ENCODE measurements at places on chromosomes 11 and 22.

DNA sequence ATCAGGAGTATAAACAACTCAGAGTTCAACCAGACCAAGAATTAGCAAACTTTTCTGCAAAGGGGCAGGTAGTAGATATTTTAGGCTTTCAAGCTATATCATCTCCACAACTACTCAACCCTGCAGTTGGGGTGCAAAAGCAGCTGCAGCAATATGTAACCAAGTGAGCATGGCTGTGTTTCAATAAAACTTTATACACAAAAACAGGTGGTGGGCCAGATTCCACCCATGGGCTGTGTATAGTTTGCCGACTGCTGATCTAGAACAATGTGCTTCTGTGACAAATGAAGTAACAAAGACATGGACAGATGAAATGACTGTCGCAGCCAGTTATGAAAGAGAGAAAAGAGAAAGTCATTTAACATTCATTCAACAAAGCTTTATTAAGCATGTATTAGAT is 77.1 kb upstream of the DRD2 start:
- DNase-seq = no peak

- no peak for DNase-seq
Measured at GRCh38 chr11:5293028-5293427, 8.7 kb downstream of the OR51B4 start.

DNA sequence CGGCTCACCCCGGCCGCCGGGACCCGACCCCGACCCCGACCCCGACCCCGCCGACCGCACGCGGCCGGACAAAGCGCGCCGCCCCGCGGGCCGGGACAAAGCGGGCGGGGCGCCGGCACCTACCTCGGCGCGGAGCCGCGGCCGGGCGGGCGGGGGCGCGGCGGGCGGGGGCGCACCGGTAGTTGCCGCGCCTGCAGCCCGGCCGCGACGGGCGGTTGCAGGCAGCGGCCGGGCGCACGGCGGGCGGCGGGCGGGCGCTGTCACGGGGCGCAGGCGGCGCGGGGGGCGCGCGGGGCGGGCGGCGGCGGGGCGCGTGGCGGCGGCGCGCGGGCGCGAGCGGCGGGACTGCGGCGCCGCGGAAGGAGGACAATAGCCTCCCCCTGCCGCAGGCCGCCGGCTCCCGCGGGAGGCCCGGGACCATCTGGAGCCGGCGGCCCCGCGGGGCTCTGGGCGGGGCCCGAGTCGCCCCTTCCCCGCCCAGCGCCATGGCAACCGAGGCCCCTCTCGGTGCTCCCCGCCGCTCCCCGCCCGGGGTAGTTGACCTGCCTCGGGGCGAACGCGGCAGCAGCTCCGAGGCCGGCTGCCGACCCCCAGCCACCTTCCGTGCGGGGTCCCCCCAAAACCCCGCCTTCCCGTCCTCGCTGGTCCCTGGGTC is 851 bp downstream of the SPTBN2 start:
- DNase-seq = peak; percentile 71

GRCh38 chr22:39723463-39723862 is 152.9 kb downstream of the CACNA1I start:
- no peak for DNase-seq

DNA sequence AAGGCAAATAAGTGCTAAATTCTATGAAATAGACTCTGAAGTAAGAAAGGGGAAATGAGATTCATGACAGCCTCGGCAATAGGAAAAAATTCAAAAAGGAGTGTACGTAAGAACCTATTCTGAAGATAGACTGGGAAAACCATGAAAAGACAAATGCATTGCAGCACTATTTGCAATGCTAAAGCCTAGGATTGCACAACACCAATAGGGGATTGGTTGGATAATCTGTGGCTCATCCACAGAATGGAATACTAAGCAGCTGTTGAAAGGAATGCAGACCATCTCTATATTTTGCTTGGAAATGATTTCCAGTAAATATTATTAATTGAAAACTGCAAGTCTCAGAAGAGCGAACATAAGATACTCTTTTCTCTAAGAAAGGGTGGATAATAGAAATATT is 91.7 kb upstream of the CLMP start:
- no peak for DNase-seq

DNA sequence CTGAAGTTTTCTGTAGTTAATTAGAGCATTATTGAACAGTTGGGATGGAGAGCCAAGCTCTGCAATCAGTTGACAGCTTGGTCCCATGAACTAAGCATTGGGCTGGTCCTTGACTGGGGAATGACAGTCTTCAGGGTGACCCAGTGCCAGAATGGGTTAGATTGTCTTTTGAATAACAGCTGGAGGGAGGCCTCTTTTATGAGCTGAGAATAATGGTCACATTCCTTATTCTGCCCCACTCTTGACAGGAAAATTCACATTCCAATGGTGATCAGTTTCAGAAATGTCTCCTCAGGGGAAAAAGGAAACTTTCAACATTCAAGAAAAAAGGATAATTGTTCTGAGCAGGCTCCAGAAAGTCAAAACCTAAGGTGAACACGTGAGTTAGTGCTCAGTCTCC is 113.9 kb downstream of the KIRREL3 start:
- DNase-seq = no peak

GRCh38 chr11:32137263-32137662 is 46.4 kb downstream of the RCN1 start:
- no peak for DNase-seq

DNA sequence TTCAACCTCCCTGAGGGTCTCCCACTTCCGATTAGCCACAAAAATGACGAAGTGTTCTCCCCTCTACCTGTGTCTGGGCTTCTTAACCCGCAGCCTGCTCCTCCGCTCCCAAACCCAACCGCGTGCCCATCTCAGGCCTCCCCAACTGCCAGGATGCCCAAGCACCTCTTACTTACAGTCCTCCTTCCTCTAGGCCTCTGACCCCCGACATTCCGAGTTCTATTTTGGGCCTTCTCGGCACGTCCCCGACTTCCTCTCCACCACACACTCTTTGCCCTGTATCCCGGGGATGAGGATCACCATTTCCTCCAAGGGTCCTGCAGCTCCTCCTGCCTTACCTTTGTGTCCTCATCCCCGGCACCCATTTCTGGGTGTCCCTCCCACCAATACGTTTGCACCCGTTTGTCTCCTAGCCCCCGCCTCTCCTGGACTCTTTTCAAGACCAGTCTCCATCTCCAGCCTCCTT is 388 bp upstream of the MUS81 start:
- DNase-seq = no peak

DNA sequence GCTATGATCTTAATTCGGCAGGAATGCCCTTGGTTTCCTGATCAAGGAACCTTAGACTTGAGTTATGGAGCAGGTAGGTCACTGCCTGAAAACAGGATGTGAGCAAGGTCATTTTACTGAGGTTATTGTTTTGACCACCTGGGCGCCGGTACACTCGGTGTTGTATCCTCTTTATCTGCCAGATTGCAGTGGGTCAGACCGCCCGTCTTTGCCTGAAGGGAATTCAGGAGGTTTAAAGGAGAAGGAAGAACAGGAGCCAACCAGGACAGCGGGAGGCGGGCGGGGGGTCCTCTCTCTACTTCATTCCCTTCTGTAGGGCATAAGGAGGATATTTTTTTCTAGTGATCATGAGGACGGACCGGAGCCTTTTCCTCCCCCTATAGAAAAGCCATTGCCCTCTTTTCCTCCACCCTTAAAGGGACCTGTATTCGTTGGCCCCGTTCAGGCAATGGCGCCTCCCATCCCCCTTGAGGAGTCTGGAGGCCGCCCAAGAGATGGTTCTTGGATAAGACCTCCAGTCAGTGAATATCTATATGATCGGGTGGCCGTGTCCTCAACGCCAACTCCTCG is 649 bp downstream of the MS4A15 start:
- peak; percentile 85 for DNase-seq
